ENCODE measurements at places on chromosomes 6 and 20.

DNA sequence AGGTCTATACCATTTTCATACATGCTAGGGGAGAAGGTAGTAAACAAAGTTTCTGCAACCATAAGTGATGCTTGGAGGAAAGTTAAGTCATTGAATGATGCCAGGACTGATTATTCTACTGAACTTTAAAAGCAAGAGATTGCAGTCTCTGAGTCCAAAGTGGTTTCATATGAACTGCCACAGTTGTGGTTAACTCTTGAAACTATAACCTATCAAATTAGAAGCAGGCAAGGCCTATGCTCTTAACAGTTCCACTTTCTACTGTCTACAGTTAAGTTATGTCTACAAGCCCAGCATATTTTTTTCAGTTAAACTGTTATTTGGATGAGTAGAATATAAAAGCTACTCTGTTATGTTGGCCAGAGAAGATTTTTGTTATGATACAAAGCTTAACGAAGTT lies 326.5 kb upstream of the RUNX2 start:
- no peak for DNase-seq

DNA sequence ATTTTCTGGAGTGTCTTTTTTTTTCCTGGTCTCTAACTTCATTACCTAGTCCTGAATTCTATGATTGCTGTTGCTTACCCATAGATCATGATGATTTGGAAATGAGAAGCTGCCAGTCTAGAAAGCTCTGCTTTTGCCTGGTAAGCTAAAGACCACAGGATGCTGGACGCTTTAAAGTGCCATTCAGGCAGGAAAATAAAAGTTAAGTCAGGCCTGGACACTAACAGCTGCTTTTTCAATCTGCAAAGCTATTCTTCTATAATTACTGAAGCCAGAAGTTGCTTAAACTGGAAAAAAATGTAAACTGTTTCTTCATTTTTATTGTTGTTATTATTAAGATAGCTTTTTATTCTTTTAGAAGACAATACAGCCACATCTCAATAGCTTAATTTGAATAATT lies 129.8 kb upstream of the SPACA1 start:
- DNase-seq: no peak

DNA sequence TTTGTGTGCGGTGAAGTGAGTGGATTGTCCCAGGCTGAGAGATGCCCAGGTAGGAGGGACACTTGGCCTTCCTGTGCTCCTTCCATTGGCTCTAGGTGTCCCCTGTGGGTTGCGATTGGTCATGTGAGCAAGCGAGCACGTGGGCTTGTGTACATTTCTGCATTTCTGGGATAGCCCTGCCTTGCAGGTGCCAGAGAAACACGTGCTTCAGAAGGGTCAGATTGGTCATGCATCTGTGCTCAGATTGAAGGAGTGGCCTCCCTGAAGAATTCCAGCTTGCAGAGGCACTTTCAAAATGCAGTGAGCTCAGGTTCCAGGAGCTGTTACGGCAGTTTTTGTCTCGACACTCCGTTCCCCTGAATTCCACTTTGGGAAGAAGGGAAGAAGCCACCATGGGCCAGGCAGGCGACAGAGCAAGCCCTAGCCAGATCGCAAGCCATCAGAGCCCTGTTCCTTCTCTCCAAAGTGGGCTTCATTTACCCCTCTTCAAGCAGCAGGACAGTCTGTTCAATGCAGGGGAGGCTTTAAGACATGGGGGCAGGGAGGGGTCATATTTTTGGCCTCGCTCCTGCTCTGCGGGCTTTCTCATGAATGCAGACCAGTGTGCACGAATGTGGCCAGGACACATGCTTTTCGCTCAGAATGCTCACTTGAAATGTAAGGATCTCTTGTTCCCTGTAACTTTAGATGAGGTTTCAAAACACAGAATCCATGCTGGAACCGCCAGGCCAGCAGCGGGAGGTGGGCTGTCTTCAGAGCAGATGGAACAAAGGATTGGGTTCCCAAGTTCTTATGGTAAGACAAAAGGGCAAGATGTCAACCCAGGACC lies 78.6 kb upstream of the AKAP12 start:
- DNase-seq: no peak

DNA sequence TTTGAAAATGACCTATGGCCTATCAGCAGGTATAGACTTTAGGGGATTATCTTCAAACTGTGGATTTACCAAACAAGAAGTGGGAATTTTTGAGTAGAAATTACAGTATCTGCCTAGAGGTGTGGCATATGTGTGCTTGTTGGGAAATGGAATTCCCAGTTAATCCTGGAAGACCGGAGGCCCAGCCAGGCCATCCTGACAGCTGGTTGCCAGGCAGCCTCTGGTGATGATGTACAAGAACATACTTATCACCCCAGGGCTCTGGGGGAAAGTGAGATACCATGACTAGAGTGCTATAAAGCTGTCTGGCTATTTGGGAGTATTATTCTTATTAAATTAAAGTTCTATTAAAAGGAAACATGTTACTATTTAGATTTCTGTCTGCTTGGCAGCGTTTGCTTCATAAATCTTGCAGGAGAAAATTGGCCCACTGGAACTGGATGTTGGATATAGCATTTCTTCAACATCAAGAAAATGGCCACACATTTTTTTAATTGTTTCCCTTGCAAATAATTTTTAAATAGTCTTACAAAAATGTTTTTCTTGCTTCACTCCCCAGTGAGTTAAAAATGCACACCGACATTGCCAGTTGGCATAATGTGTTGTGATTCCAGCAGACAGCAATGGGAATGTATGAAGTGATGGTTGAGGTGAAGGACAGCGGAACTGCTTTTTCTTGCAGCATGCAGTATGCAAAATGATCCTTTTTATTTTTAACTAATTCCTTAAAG lies 187.8 kb downstream of the MYLK4 start:
- DNase-seq: no peak

DNA sequence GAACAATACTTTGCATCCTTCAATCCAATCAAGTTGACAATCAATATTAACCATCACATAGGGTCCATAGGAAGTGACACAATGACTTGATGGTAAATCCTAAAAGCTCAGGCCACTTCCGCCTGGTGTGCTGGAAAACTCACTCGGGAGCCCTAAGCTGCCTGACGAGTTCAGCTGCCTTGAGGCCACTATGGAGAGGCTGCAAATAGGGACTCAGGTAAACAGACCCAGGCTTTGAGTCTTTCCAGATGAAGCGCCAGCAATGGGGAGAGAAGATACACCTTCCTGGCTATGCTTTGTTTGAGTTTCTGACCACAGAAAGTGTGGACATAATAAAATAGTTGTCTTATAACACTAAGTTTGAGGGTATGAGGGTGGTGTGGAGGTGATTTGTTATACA lies 112.6 kb downstream of the GPR63 start:
- no peak for DNase-seq

- DNase-seq: no peak
Observed at GRCh38 chr6:140824595-140824994, 1308.1 kb upstream of the GJE1 start.

- no peak for DNase-seq
Observed at GRCh38 chr6:3340358-3340802, 81.6 kb downstream of the PSMG4 start.

GRCh38 chr6:121504227-121504626 lies 68.8 kb downstream of the GJA1 start:
- DNase-seq: no peak

DNA sequence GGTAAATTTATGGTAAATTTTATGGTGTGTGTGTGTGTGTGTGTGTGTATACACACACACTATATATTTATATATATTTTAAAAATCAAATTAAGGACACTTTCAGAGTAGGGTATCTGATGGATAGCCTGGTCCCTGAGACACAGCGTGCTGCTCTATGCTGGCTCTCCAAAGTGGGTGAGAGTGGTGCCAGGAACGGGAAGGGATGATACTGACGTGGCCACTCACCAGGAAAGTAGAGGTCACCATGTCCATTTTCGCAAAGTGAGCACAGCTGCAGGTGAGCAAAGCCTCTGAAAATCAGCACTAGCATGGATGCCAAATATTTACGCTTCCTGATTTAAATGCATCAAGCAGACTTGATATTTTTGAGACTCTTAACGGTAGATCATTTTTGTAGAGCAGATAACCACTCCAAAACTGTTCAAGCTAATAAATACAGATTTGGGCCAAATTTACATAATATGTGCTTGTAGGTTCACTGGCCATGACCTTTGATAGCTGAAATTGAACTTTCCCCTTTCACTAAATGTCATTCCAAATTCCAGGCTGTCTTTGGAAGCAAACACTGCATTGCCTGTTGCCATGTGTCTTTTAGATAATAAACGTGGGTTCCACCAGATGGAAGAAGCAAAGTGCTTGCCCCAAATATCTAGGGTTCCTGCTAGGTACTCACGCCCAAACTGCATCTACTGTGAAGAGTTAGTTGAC lies 116.6 kb downstream of the ATXN1 start:
- no peak for DNase-seq

DNA sequence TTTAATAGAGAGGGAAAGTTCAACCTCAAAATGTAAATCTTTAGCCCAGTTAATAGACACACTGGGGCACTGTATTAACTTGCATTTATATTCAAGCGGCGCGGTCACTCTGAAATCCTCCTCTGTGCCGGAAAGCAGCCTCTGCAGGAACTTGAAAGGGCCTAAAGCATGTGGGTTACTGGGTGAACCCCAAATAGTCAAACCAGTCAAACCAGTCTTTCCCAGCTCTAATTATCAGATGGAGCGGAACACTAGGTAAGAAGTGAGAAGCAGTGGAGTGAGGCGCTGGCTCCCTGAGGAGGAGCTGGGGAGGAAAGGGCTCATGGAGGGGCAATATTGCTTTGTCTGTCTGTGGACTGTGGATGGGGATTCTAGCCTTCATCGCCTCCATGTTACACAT lies 531.3 kb downstream of the QKI start:
- DNase-seq: no peak

DNA sequence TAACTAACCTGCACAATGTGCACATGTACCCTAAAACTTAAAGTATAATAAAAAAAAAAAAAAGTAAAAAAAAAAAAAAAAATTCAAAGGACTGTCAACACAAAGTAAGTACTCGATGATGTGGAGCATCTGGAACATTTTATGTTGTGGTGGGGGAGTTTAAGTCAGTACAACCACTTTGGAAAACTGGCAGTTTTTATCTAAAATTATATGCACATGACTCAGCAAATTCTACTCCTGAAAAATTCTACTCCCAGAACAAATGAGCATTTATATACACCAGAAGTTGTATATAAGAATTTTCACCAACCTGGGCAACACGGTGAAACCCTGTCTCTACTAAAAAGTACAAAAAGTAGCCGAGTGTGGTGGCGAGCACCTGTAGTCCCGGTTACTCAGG lies 36.9 kb upstream of the CCDC28A start:
- no peak for DNase-seq

DNA sequence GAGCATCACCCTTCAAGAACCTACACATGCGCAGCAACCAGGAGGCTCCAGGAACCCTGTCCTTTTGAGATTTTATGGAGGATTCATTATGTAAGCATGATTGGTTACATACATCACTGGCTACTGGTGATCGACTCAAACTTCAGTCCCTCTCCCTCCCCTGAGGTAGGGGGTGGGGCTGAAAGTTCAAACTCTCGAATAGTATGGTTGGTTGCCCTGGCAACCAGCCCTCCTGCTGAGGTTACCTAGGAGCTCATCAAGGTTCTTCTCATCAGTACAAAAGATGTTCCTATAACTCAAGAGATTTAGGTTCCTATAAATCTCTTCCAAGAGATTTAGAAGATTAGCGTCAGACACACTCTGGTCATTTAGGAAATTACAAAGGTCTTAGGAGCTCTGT lies 21.9 kb upstream of the ZSCAN9 start:
- DNase-seq: no peak

DNA sequence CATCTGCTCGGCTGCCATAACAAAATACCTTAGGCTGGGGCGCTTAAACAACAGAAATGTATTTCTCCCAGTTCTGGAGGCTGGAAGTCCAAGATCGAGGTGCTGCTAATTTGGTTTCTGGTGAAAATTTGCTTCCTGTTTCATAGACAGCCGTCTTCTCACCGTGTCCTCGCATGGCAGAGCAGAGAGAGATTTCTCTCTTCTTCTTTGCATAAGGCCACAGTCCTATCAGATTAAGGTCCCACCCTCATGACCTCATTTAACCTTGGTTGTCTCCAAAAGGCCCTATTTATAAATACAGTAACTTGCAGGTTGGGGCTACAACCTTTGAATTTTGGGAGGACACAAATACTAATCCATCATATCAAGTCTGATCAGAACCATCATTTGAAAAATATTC lies 544.3 kb downstream of the KIF16B start:
- DNase-seq: no peak

- DNase-seq: no peak
Observed at GRCh38 chr20:62126141-62126540, 3.9 kb downstream of the LSM14B start.

DNA sequence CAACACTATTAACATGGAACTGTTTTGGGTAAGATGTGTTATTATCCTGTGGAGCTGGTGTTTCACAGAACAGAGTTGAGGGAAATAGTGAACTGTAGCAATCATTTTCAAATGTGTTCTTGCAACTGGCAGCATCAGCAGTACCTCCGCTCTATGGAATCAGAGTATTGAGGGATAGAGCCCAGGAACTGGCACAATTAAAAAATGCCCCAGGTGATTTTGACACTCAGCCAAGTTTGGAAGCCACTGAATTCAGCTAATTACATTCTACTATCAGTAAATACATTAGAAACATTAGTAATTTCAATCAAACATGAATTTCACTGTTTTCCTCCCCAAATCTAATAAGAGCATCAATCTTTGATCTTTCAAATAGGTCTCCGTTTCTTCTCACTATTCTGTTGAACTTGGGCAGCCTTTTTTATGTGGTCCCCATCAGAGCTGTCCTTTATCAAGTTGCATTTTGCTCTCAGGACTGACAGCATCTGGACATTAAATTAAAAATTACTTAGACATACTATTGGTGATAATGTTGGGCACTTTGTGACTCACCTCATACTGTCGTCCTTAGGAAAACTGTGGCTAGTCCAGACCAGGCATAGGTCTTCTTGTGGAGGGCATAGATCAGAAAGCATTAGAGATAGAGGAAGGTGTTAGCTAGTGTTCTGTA lies 251.5 kb downstream of the DHX35 start:
- no peak for DNase-seq

DNA sequence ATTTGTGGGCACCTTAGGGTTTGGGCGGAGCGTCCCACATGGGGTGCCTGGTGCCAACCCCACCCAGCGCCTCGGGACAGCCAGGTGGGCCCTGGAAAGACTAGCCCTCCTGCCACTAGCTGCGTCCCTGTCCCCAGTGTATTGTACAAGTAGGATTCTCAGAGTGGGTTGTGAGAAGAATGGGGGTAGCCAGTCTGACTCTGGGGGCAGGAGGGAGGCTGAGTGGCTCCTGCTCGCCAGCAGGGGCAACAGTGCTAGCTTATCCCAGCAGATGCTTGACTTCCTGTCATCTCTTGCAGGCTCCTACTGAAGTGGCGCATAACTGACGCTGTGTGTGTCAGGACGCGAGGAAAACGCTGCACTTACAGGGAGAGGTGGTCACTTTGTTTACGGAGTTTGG lies 9.3 kb downstream of the PSMA7 start:
- DNase-seq: no peak

DNA sequence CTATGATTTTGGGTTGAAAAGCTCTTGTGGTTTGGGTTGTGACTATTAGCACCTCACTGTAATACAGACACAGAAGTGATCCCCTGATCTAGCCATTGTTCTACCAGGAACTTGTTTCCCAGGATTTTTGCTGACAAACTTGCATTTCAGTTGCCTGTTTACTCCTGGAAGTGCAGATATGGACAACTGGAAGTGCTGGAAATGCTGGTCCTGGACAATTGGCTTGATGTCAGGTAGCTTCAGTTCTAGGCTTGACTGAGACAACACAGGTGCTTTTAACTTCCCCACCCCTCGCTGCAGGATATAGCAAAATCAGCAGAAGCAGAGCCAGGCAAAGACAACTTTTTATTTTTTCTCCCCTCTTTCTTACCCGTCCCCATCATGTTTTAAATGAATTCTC lies 27.1 kb upstream of the FBXO30 start:
- DNase-seq: no peak

All from HCT116 (cell line).